CD4-positive, alpha-beta T cell treated with Interleukin-2 at 100 ng/mL for 4 hours (primary cell): ENCODE measurements at places on chromosomes 4 and X.

DNA sequence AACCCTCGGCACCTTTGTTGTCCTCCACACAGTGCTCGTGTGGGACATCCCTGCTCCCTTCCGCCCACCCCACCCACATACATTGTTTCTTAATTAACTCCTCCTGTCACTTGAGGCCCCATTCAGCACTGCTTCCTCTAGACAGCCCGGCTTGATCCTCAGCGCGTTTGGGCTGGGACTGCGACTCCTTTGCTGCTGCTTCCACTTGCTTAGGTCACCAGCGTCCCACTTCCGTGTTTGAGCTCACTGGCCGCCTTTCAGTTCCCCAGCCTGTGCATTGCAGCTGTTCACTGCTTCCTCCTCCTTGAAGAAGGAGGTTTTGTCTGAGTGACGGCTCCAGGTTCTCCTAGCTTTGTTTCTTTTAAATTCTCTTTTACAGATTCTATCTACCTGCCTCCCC lies 16.1 kb downstream of the RNF4 start:
- peak; percentile 68 for DNase-seq

- no peak for DNase-seq
Measured at GRCh38 chrX:70592091-70592490, 147.5 kb downstream of the DLG3 start.

DNA sequence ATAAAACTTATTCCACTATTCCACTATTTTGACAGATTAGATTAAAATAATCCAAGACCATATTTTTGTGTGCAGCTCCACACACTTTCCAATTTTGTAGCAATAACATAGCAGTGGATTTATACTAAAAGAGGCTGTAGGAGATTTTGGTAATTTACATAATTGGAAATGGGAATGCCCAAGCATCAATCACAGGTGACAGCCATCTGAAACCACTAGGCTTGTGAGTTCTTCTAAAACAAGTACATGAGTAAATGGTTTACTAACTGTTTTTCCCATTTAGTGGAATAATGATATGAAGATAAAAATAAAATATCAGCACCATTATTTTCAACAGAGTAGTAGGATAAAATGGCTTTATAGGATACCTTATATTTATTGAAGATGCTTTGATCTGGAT lies 4.4 kb downstream of the ANK2 start:
- DNase-seq = no peak

DNA sequence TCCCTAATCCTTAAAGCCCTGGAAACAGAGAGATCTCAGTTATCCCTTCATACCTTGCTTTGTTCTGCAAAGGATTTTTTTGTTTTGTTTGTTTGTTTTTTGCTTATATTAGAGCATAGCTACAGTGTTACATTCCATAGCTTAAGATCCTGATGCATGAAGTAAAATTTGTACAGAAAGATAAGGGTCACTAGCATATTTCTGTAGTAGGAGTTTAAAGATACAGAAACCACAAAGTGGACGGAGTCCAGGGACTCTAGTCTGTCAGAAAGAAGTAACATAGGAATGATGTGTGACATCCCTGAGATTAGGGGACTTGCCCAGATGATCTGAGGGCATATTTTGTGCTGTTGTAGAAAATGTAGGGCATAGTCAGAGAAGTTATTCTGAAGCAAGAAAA lies 151.9 kb upstream of the PLAC1 start:
- no peak for DNase-seq

GRCh38 chrX:141668371-141668770 lies 30.2 kb downstream of the SPANXD start:
- DNase-seq = no peak

GRCh38 chr4:101157415-101158133 lies 189.8 kb downstream of the PPP3CA start:
- no peak for DNase-seq

DNA sequence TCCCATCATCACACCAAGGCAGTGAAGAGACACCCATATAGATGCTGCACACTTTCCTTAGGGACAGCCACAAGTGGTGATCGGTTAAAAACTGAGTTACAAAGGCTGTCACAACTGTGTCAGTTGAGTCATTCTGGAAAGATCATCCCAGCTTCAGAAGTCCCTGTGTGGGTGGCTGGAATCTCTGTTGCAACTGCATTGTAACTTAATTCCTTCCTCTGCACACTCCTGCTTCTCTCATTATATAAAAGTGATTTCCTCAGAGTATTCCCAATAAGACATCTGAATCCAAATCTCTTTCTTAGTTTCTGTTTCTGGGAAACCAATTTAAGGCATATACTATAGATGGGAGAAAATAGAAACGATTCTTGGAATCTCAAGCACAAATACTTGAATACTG lies 88.1 kb downstream of the FSTL5 start:
- DNase-seq = no peak

- DNase-seq = no peak
Measured at GRCh38 chrX:129144172-129145038, 378.9 kb downstream of the SMARCA1 start.

GRCh38 chrX:4263030-4263803 lies 549.8 kb upstream of the PRKX start:
- DNase-seq = no peak

DNA sequence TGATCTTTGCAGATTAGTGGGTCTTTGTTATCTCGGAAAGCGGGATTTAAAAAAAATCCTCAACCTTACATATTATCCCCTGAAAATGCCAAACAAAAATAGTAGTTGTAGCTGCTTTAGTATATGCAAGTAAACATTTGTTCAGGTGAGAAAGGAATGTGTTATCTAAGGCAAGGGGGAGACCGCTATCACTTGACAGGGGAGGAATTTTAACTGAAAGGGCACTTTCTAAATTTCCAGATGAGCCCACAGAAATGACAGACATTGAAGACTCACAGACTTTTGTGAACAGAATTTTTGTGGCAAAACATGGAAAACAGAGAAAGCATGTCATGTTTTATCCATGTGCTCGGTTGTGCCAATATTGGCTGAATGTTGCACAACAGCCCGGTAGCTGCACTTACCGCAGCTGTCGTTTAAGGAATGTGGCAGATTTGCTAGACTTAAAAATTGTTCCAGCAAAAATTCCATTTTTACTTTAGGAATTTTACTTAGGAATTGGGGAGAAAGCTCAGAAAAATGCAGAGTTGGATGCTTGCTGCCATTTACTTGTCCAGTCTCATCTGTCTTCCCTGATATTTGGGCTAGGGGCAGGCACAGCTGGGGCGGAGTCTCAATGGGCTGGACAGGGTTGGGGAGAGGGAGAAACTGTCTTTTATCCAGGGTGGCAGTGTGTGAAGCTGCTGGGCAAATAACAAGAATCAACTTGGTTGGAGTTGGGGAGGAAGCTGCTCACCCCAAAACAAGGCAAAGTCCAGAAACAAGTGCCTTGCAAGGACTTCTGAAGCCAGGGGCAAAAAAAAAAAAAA lies 94.6 kb upstream of the RPS6KA3 start:
- no peak for DNase-seq

DNA sequence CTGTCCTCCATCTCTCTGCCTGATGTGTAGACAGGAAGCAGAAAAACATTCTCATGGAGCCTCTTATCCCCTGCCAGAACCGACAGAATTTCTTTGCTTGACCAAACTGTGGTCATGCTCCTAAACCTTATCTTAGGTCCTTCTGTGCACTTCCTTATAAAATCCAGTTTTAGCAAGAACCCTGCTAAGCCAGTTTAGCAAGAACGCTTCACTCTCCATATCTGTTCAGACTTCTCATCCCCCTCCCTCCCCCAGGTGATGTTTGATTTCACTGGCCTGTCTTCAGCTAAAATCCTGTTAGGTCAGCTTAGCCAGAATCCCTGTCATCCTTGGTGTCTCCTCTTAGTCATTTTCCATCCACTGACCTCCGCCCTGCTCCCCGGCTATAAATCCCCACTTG lies 1130.9 kb upstream of the PRKX start:
- DNase-seq = no peak

DNA sequence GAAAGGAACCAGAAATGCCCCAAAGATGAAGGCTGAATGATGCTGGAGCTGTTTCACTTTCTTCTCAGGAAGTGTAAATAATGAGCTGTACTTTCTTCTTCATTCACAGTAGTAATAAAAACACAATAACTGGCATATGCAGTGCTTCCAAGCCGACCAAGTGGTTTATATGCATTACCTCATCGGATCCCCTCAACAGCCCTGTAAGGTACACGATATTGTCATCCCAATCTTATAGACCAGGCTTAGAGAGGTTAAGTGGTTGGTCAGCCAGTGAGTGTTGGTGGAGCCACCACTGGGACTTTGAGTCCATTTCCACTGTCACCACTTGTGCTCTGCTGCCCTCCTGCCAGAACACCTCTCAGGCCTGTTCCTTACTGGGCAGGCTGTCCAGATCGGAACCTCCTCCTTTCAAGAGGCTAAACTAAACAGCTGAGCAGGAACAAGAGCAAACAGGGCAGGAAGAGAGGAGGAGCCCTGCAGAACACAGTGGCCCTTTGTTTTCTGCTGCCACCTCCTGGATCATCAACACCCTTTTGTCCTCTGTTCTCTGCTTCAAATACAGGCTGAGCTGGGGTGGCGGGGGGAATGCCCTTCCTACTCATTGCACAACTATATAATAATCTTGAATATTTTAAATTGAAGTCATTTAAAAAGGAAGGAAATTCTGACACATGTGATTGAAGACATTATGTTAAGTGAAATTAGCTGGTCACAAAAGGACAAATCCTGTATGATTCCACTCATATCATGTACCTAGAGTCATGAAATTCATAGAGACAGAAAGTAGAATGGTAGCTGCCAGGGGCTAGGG lies 112.5 kb upstream of the ATP6AP2 start:
- DNase-seq = peak; percentile 2

GRCh38 chr4:86386817-86387415 lies 27.1 kb upstream of the MAPK10 start:
- no peak for DNase-seq

DNA sequence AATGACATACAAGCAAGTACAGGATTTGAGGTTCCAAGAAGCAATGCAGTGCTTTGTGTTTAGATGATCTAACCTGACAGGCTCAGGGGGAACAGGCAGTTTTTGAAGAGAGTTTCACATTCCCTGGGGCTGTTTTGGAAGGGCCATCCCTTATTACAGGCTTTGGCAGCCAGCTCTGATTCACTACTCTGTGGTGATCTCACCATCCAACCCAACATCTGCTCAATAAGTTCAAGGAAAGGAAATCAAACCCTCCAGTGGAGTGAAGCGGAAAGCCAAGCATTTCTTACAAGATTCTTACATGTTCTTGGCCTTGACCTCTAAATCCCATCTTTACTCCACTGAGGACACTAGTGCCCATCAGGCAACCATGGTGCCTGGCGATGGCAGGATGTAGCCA lies 7.5 kb downstream of the IDS start:
- no peak for DNase-seq

- no peak for DNase-seq
Measured at GRCh38 chr4:127238956-127239475, 393.7 kb upstream of the INTU start.

DNA sequence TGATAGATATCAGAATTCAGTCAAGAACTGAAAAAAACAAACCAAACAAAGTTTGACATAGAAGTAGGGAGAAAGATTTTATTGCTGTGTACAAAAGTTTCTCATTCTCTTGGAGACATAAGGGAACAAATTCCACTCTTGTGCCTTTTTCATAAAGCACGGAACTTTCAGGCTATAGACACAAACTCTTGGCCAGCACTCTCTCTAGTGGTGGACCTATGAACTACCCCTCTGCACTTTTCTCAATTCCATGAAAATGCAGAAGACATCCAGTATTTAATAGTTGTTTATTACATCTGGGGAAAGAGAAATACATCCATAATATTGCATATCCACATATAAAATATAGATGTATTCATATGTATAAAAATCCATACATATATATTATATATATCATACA lies 291.6 kb upstream of the HS3ST1 start:
- no peak for DNase-seq

DNA sequence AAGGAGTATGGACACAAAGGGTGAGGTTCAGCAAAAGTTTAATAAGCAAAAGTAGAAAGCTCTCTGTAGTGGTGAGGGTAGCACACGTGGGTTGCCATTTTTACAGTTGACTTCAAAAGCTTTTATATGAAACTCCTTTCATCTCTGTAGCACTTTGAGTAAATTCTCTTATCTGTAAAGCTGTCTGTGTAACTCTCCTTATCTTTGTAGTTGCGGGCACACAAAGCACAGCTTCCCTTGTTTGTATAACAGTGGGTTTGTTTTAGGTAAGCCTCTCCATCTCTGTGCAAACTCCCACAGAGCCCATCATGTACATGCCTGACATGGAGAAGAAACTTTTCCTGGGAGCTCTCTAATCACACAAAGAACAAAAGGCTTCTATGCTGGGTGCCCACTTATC lies 325.9 kb upstream of the PABPC5 start:
- no peak for DNase-seq

DNA sequence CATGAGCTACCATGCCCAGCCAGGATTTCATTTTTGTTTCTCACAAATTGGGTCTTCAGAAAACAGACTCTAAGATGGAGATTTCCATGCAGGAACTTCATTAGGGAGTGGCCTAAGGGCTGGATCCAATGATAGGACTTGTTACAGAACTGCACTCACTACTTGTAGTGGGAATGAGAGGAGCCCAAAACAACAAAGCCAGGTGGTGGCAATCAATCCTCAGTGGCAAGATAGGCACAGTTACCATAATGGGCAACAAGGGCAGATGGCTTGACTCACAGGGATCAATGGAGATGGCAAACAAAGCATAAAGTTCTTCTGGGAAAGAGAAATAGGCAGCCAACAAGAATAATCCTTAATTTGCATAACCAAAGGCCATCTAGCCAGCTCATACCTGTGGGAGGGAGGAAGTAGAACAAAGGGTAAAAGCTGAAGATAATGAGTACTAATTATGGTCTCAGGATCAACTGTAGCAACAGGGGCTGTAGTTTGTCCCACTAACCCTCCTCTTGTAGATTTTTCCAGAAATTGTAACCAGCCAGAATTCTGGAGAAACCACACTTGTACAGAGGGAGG lies 72.8 kb upstream of the MAPK10 start:
- no peak for DNase-seq

DNA sequence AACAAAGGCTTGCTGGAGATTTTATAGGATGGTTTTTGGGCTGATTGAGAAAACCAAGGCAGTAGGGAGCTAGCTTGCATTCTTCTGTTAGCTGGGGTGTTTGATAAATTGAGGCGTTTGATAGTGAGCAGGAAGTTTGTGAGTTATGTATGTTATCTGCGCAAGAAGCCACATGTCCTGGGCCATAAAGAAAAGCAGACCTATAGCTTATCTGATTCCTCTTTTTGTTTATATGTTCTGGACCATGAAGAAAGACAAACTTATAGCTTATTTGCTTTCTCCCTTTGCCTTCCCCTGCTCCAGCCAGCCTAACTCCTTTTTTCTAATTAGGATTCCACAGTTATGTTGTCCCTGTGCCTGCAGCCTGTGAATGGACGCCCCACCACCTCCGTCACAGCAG lies 9.2 kb downstream of the HNRNPH2 start:
- no peak for DNase-seq

DNA sequence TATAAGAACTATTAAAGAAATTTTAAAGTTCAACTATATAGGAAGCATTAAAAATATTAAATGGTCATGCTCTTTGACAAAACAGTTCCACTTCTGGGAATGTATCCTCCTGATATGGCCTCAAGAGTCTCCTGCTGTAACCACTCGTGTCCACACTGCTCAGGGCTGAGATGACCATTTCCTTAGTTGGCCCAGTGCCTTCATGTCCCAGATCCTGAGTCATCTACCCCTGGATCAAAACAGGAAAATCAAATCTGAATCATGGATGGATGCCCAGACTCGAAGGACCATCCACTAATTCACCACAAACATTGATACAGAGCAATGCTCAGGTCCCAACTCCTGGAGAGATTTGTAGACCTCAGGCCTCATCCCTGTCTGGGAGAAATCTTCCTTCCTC lies 44.7 kb downstream of the GPRASP3 start:
- no peak for DNase-seq
